ENCODE measurements at places on chromosomes 1 and 21. TPM values are rescaled to one million over a fixed set of nuclear protein-coding genes. Genes with fewer than 3 reads are reported as not detected.

- DNase-seq, result peak; percentile 91
Observed at GRCh38 chr1:155091071-155092051, 12.7 kb downstream of the EFNA3 start.

DNA sequence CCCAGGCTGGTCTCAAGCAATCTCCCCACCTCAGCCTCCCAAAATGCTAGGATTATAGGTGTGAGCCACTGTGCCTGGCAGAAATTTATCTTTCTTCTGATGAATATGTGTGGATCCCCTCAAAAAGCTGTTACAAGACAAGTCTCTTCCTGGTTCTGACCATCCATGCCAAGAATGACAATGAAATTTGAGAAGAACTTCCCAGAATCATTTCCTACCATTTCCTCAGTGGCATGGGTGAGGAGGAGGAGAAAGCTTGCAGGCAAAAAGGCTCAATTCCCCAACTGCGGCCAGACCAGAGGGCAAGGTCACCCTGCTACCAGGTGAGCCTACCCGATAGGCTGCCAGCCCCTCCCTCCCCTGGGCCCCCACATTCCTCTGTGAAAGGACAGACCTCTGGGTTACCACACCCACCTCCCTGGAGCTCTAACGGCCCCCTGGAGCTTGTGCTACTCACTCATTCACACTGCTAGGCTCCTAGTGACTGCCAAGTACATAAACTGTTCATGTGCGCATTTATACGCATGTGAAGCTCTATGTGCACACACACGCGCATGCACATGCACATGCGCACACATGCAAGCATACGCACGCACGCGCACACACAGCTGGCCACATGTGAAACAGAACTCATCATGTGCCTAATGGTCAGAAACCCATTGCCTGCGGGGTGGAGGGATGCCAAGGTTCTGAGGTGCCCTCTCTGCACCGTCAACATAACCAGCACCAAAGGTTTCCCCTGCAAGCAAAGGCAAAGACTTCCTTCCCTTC is 17.0 kb downstream of the MRAP start:
- DNase-seq, result no peak

- no peak for DNase-seq
Observed at GRCh38 chr1:105317976-105318375, 1568.3 kb downstream of the AMY1C start.

The ADAMTS4 gene
- 7.0 TPM for total RNA-seq

GRCh38 chr1:154463512-154463990 is 38.5 kb upstream of the TDRD10 start:
- no peak for DNase-seq

- DNase-seq, result no peak
Observed at GRCh38 chr21:16578912-16579311, 849.1 kb downstream of the USP25 start.

The ACTL8 gene
- total RNA-seq, result 0.26 TPM

- no peak for DNase-seq
Observed at GRCh38 chr1:67171978-67172377, 5.7 kb downstream of the IL23R start.

DNA sequence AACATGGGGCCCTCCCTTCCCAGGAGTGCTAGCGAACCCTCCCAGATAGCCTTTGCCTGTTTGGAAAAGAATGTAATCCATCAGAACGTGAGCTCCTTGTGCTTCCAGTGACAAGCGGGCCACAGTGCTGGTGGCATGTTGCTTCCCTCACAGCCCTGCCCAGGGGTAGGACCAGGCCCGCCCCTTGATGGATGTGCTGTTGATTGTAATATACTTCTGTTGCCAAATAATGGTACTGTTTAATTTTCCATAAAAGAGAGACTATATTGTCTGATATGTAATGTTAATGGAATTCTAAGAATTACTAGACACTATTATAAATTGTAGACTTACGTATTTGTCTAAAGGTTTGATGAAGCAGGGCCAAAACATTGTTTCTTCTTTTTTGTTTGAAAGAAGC is 16.4 kb downstream of the ATP5PO start:
- DNase-seq, result no peak

DNA sequence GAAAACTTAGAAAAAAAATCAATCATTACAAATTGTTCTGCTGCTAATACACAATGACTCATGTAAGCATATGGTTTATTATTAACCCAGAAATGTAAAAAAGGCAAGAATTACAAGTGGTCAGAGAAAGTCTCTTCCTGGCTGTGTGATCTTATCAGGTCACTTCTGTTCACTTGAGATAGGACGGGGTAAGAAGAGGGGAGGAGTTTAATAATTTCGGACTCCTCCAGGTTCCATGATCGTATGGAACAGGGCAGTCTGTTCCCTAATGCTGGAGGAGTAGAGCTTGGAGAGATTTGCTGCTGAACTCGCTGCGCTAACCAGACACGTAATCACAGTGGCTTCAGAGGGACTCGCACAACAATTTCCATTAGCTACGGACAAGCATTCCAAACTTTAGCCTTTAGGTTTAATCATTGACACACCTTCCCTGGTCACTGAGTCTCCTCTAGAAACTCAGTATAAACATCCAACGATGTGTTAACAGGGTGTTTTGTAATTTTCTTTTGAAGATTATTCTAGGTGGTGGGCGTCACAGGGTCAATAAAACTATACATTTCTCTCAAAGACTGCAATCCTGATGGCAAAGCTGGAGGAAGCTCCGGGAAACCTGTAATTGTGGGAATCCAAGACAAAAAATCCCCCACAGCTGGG is 1.3 kb downstream of the CRYZ start:
- DNase-seq, result no peak

Measured in H9 (cell line).